Activated naive CD8-positive, alpha-beta T cell treated with anti-CD3 and anti-CD28 coated beads for 36 hours (primary cell): ENCODE measurements at places on chromosomes 1 and 21.

DNA sequence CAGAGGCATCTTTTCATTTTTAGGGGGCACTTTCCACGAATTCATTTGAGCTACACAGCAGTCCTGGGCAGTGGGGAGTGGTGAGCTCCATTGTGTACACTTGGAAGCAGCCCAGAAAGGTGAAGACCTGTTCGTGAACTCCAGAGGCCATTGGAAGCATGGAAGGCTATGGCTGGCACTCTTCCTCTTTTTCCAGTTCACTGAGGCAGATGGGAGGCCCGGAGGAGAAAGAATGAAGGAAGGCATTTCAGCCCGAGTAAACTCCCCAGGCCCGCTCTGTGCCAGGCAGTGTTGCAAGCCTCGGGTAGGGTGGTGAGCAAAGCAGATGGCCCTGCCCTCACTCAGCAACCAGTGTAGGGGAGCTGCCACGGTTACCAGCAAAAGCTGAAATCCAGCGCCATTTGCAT is 673 bp upstream of the DHCR24 start:
- no peak for DNase-seq

- DNase-seq, result no peak
Measured at GRCh38 chr1:172726740-172727139, 67.8 kb downstream of the FASLG start.

DNA sequence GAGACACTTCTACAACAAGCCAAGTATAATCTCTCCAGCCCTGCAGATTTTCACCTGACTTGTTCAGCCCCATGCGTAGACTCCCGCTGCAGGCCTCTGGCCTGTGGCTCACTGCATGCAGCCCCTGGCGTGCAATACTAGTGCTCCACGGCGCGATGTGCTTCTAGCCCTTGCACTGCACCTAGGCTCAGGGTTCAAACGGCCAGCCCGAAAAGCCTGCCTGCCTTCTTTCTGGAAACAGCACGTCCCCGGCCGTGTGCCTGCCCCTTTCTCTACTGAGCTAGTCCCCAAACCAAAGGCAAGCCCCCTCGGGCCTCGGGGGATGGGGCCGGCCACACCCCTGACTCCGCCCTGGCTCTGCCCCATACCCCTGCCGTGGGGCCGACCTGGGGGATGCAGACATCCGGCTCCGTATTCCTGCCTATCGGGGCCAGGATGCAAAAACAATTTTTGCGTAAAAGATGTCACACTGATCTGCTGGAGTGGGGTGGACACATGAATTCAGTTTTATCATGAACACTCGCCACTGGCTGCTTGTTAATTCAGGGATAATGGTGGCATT is 26.3 kb upstream of the TRAPPC10 start:
- DNase-seq, result peak; percentile 18

- no peak for DNase-seq
Measured at GRCh38 chr1:180195401-180195800, 34.7 kb upstream of the LHX4 start.

- DNase-seq, result peak; percentile 73
Measured at GRCh38 chr1:116769561-116769977, 15.3 kb downstream of the CD2 start.

GRCh38 chr1:89808441-89809117 is 12.3 kb upstream of the LRRC8D start:
- no peak for DNase-seq

DNA sequence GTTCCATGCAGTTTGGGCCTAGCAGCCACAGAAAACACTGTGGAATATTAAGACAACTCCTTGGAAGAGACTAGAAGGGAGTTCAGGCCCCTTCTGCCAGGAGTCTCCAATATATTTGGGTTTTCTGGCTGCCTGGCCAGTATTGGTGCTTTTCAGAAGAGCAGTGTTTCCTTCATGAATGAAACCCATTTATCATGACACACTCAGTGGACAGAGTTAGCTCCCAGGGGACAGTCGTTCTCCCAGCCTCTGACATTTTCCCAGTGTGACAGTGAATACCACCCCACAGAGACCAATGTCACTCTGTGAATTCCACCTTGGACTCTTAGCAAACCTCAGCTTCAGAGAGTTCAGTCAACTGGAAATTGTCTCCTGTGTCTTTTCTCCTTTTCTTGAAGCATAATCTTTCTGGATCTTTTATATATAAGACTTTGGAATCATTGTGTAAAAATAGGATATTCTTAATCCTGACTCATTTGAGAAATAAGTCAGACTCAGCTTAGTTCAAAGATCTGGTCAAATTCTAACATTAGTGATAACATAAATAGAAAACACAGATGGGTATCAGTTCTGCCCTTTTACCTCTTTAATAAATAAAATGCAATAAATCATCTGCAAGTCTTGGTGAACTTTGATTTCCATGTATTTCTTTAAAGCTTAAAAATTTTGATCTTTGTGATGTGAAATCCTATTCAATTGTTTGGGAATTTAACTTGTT is 40.4 kb downstream of the GNG12 start:
- no peak for DNase-seq

- peak; percentile 26 for DNase-seq
Measured at GRCh38 chr1:99441299-99442095, 177.2 kb downstream of the PLPPR4 start.

DNA sequence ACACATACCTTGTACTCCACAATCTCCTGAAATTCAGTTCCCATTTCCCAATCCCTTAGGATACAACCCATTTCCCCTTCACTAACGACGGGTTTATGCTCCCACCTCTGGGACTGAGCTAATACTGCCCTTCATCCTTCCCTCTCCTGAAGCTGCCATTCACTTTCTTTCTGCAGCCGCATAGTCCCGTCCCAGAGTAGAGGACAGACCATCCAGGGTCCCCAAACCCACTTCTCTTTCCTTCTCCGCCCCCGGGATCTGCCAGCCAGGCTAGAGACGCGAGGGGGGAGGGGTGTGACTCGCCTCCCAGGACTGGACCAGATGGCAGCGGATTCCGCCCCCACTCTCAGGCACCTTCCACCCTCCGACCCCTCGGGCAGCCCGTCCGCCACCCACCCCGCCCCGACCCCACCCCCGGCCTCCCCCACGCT is 679 bp downstream of the ABL2 start:
- peak; percentile 50 for DNase-seq

DNA sequence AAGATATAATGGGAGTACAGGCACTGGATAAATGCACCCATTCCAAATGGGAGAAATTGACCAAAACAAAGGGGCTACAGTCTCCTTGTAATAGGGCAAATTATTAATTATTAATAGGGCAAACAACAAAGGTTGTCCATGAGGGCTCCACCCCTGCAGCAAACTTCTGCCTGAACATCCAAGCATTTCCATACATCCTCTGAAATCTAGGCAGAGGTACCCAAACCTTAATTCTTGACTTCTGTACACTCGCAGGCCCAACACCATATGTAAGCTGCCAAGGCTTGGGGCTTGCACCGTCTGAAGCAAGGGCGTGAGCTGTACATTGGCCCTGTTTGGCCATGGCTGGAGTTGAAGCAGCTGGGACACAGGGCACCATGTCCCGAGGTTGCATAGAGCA is 33.7 kb downstream of the TNFSF4 start:
- DNase-seq, result no peak

DNA sequence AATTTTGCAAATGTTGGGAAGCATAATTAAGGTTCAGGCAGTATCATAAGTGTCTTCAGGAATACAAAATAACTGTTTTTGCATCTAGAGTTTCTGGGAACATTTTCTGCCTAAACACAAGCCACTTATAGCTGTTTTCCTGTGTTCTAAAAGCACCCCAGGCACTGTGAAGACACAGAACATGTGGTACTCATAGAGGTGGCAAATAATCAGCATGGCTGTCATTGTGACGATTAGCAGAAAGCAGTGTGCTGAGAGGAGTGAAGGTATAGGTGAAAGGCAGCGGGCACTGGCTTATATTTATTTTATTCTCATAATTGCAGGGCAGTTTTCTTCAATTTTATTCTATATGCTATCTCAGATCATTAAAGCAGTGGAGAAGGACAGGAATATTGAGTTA is 119.6 kb downstream of the LRRC53 start:
- DNase-seq, result no peak

DNA sequence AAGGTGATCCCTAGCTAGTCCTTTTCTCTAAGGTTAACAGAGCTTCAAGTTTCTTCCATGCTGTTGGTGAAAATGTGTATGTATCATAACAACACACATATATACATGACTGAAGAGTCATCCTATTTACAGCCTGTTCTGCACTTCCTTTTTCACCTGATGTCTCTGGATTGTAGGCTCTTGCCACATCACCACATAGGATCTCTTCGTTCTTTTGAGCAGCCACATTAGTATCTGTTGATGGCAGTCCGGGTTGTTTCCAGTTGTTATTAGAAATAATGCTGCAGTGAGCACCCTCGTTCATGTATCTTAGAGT is 19.7 kb downstream of the MRPL37 start:
- DNase-seq, result no peak

GRCh38 chr1:245715970-245716369 is 561.2 kb downstream of the KIF26B start:
- no peak for DNase-seq

DNA sequence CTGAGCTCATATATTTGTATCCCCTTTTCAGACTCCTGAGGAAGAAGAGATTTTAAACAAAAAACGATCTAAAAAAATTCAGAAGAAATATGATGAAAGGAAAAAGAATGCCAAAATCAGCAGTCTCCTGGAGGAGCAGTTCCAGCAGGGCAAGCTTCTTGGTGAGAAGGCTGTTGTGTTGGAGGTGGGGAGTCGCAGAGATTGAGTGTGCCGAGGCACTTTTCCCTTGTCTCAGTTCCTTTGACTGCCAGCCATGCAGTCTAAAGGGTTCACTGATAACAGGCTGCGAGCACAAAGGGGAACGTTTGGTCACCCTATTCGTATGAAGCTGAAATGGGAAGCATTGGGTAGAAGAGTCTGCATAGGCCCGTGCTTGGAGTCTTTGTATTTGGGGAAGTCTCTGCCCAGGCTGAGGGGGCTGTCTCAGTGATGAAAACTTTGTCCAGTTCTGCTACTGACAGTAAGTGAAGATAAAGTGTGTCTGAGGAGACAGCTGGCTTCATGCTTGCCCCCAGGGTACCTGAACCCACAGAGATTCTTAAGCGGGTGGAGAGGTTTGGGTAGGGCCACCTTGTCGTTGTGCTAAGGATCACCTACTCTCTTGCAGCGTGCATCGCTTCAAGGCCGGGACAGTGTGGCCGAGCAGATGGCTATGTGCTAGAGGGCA is 2.8 kb downstream of the RPS8 start:
- DNase-seq, result no peak

GRCh38 chr1:93087532-93087931 is 8.4 kb downstream of the MTF2 start:
- no peak for DNase-seq

DNA sequence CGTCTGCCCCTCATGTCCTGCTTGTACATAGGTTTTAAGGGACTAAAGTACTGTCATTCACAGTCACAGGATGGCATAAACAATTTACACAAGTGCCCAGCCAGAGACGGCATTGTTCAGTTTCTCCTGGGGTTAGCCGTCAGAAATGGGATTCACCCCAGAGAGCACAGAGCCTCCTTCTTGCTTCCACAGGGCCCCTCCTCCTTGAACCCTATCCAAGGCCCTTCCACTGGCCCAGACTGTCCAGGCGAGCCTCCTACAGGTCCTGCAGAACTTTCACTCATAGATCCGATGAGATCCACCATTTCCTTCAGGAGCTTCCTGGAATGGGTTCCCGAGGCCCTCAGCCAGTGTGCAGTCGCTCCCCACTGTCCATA is 10.0 kb downstream of the AVPR1B start:
- no peak for DNase-seq
